Kidney (tissue), 22 donors: ENCODE measurements at places on chromosomes 7 and 10.

DNA sequence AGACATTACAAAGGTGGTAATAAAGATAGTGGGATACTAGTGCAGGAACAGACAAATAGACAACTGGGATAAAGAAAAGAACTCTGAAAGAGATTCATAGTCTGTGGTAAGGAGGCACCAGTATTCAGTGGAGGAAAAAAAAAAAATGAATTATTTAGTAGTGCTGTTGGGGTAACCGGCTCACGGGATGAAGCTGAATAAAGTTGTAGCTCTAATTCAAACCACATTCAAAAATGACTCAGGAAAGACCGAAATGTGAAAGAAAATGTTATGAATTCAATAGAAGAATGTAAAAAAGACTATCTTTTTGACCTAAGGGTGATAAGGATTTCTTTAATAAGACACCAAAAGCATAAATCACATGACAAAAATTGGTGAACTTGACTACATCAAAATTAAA lies 83.1 kb upstream of the HABP2 start:
- DNase-seq = no peak

GRCh38 chr10:389261-389790 lies 254.1 kb downstream of the ZMYND11 start:
- DNase-seq = no peak

DNA sequence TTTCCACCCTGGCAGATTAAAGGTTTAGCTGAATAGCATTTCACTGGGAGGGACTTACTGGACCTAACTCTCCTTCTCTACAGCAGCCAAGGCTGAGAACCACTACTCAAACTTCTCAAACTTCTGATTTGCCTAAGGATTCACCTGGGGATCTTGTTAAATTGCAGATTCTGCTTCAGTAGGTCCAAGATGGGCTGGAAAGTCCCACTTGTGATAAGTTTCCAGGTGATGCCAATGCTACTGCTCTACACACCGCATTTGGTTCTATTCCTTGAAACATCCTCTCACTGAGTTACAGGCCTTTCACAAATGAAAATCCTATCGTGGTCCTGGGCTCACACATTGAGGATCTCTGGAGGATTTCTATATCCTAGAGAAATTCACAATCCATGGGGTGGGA lies 147.9 kb downstream of the CHCHD3 start:
- no peak for DNase-seq

- DNase-seq = no peak
Measured at GRCh38 chr7:2810682-2811415, 33.3 kb downstream of the GNA12 start.

GRCh38 chr7:144784943-144785342 lies 50.9 kb downstream of the TPK1 start:
- DNase-seq = no peak
